SK-MEL-5 (cell line): ENCODE measurements at places on chromosomes 11 and 22. TPM values are rescaled to one million over a fixed set of nuclear protein-coding genes. Genes with fewer than 3 reads are reported as not detected.

GRCh38 chr11:113771964-113772363 lies 1.5 kb downstream of the ZW10 start:
- no peak for DNase-seq

DNA sequence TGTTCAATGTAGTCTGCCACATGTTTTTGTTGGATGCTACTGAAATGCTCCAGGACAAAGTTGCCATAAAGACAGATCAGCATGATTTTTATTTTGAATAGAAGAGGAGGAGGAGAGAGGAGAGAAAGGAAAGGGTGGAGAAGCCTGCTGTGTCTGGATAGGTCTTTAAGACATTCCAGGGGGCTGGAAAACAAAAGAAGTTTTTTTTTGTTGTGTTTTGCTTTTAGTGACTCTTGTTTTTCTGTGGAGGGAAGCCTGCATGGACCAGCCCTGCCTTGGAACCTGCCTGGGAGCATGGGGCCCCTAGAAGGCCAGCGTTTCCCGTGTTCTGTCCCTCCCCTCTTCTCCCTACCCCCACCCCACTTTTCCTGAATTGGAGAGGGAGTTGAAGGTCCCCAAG lies 2.3 kb downstream of the TSPAN18 start:
- no peak for DNase-seq

- DNase-seq = no peak
Observed at GRCh38 chr22:37750596-37751162, 53.8 kb downstream of the TRIOBP start.

C1QTNF4 gene
- not detected in 2 replicates for total RNA-seq

- DNase-seq = no peak
Observed at GRCh38 chr11:30006876-30007275, 10.0 kb downstream of the KCNA4 start.

ELFN2 gene
- total RNA-seq = 0.34 and 0.40 TPM in 2 replicates

ISX gene
- total RNA-seq = not detected in 2 replicates

HOATZ gene
- total RNA-seq = not detected in 2 replicates

SLC22A6 gene
- total RNA-seq = not detected in 2 replicates

- no peak for DNase-seq
Observed at GRCh38 chr22:42797011-42797410, 60.1 kb downstream of the ARFGAP3 start.

DNA sequence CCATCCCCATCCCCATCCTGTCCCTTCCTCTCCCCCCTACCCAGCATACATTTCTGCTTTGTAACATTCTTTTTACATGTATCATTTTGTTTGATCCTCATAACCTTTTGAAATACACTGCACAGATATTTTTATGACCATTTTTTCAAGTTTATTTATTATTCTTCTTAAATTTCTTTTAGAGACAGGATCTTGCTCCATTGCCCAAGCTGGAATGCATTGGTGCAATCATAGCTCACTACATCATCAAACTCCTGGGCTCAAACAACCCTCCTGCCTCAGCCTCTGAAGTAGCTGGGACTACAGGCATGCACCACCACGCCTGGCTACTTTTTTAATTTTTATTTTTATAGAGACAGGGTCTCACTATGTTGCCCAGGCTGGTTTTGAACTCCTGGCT lies 99.4 kb upstream of the AKIP1 start:
- no peak for DNase-seq

GRCh38 chr11:112321501-112322172 lies 61.0 kb upstream of the PLET1 start:
- no peak for DNase-seq

DNA sequence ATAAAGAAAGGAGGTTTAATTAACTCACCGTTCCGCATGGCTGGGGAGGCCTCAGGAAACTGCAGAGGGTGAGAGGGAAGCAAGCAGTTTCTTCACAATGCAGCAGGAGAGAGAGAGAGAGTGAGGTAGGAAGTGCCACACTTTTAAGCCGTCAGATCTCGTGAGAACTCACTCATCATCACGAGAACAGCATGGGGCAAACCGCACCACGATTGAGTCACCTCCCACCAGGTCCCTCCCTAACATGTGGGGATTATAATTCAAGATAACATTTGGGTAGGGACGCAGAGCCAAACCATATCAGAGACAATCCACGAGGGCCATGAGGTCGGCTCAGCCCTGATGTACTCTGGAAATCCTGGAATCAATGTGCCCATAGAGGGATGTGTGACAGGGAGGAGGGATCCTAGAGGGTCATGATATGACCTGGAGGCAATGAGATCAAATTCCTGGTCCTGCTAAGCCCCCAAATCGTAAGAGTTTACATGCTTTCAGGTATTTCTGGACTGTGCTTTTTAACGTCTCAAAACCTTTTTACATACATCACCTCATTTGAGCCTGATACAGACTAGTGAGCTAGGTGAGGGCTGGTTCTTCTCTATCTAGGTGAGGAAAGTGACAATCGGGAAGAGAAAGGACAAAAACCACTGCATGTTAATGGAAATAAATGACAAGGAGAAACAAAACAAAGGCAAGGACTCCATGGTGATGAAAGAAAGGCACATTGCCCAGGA lies 19.5 kb upstream of the RASSF10 start:
- no peak for DNase-seq

GRCh38 chr11:61715867-61716266 lies 35.7 kb downstream of the DAGLA start:
- DNase-seq = no peak

TRIM22 gene
- total RNA-seq = 3.9 TPM in 2 replicates

TSGA10IP gene
- total RNA-seq = not detected in 2 replicates

NRIP3 gene
- total RNA-seq = 9.7 and 11.1 TPM in 2 replicates
